Smooth muscle cell of the pulmonary artery (primary cell): ENCODE measurements at places on chromosomes 11 and 22. TPM values are rescaled to one million over a fixed set of nuclear protein-coding genes. Genes with fewer than 3 reads are reported as not detected.

The FXYD6 gene
- total RNA-seq = 0.10 and 0.26 TPM in 2 replicates

The SLC25A18 gene
- total RNA-seq = not detected in 2 replicates

The SLC17A6 gene
- total RNA-seq = not detected in 2 replicates

The TRIM49 gene
- not detected in 2 replicates for total RNA-seq

The PRR5L gene
- 12.1 and 32.3 TPM in 2 replicates for total RNA-seq

The KDM4D gene
- 0.36 and 0.52 TPM in 2 replicates for total RNA-seq

The MAJIN gene
- total RNA-seq = not detected in 2 replicates

The PRR5 gene
- total RNA-seq = 1.8 and 2.3 TPM in 2 replicates

The IGSF22 gene
- not detected in 2 replicates for total RNA-seq

The MRGPRE gene
- total RNA-seq = 0.20 TPM in 1 of 2 replicates, not detected in the other

The SMIM35 gene
- not detected in 2 replicates for total RNA-seq

The UNC93B1 gene
- 27.1 and 31.8 TPM in 2 replicates for total RNA-seq

The OR10A2 gene
- total RNA-seq = not detected in 2 replicates

The ME3 gene
- 38.1 and 40.7 TPM in 2 replicates for total RNA-seq

The PDE2A gene
- total RNA-seq = 0.56 and 5.2 TPM in 2 replicates
